T-helper 17 cell (primary cell): ENCODE measurements at places on chromosomes 4 and X.

- H3K36me3 ChIP-seq: peaks cover 7% of the 10 kb centered on the region
- no peak overlapping the region for H3K27ac ChIP-seq
- H3K27me3 ChIP-seq: no peaks in the 10 kb centered on the region
- no peak for DNase-seq
- H3K4me3 ChIP-seq: no peak overlapping the region
Observed at GRCh38 chr4:53026233-53026632, 164.1 kb downstream of the RASL11B start.

- no peak for DNase-seq
- peaks cover 34% of the 10 kb centered on the region for H3K27me3 ChIP-seq
- peaks cover 51% of the 10 kb centered on the region for H3K4me1 ChIP-seq
Observed at GRCh38 chr4:56655209-56655626, 25.9 kb downstream of the HOPX start.

DNA sequence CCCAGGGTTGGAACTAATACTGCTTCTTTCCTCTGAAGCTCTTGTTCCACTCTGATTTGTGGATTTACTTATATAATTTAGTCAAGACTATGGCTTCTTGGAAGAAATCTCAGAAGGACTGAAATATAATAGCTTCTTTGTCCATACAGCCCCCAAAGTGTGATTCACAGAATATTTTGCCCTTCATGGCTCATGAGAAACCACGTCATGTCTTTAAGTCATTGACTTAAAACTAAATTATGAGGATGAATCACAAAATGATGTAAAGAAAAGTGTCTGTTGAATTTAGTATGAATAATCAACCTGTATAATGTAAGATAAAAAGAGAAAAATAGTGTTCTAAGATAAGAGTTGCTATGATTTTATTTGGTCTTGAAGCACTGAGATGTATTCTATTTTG lies 43.3 kb upstream of the AGA start:
- H3K27me3 ChIP-seq: no peaks in the 10 kb centered on the region
- peaks cover 4% of the 10 kb centered on the region for H3K4me1 ChIP-seq
- no peak overlapping the region for H3K27ac ChIP-seq
- H3K4me3 ChIP-seq: no peak overlapping the region
- DNase-seq: no peak

DNA sequence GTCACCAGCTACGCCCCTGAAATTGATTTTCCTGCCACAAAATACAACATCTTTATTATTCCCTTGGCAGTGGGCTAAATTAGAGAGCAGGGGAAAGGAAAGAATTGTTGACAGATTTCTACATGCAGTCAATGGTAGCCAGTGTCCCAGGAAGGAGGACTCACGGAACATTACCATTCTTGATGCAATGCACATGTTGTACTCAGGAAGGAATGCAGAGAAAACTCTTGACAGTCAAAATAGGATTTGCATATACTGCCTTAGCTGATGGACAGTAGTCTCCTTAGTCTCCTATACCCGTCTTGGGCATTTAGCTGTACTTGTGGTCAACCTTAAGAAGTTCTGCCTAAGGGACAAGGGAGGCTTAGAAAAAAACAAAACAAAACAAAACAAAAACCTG lies 158.0 kb upstream of the GYPA start:
- DNase-seq: no peak
- H3K36me3 ChIP-seq: no peaks in the 10 kb centered on the region
- no peaks in the 10 kb centered on the region for H3K4me1 ChIP-seq
- H3K27me3 ChIP-seq: no peaks in the 10 kb centered on the region

DNA sequence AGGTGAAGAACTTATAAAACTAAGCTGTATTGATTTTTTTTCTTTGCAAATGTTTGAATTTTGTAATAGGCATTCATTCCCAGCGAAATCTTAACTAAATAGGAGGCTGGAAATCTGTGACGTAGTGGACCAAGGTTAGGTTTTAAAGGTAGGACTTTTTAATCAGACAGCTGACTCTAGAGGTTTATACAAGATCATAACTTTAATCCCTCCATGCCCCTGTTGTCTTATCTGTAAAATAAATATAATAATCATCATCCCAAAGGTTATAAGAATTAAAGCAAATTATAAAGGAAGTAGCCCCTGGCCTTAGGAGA lies 101.3 kb downstream of the SHROOM3 start:
- H3K27ac ChIP-seq: no peak overlapping the region
- no peak for DNase-seq
- no peaks in the 10 kb centered on the region for H3K4me1 ChIP-seq

DNA sequence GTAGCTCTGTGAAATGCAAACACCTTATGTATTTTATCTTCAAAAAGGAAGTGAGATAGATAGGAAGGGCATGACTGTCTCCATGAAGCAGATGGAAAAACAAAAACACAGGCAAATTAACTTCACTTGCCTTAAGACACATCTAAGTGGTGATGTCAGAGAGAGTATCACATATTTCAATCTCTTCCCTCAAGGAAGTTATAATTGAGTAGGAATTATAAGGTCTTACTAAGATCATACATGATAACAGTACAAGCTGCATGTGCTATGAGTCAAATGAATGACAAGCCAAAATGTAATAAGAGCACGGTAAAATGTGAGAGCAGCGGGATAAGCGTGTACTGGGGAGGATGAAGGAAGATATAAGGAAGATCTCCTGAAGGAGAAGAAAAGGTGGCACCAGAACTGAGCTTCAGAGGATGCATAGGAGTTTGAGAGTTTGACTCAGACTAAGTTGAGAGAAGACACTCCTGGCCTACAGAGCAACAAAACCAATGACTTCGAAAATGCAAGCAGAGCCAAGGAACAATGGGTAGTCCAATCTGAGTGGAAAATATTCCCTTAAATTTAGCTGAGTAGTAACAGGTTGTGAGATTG lies 43.3 kb upstream of the GALNT7 start:
- no peak for DNase-seq
- H3K36me3 ChIP-seq: peaks cover 2% of the 10 kb centered on the region
- H3K27me3 ChIP-seq: peaks cover 8% of the 10 kb centered on the region
- H3K4me1 ChIP-seq: peaks cover 5% of the 10 kb centered on the region
- no peak overlapping the region for H3K27ac ChIP-seq

DNA sequence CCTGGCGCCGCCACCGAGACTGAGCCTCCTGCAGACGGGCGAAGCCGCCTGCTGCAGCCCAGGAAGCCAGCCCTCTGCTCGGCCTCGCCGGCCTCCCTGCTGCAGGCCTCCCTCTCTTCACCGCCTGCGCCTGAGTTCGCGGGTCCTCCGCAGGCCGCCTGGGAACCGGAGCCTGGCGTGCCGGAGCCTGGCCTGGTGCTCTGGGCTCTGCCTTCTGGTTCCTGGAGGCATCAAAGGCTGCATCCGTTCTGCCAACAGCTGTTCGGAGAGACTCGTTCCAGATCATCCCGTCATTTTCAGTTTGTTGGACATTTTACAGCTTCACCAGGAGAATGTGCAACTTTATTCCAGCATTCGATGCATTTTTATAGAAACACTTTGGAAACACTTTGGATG lies 178.0 kb downstream of the DCLK2 start:
- peaks cover 7% of the 10 kb centered on the region for H3K4me1 ChIP-seq
- no peak overlapping the region for H3K4me3 ChIP-seq
- DNase-seq: no peak
- H3K36me3 ChIP-seq: peaks cover 3% of the 10 kb centered on the region
- no peaks in the 10 kb centered on the region for H3K27me3 ChIP-seq

- no peak overlapping the region for H3K27ac ChIP-seq
- H3K27me3 ChIP-seq: no peaks in the 10 kb centered on the region
- no peak overlapping the region for H3K4me3 ChIP-seq
- H3K4me1 ChIP-seq: peaks cover 10% of the 10 kb centered on the region
- no peak for DNase-seq
Observed at GRCh38 chr4:185305979-185306442, 89.7 kb downstream of the LRP2BP start.

- no peaks in the 10 kb centered on the region for H3K36me3 ChIP-seq
- no peak for DNase-seq
- H3K27me3 ChIP-seq: no peaks in the 10 kb centered on the region
- no peak overlapping the region for H3K27ac ChIP-seq
- H3K4me1 ChIP-seq: peaks cover 14% of the 10 kb centered on the region
Observed at GRCh38 chr4:4494882-4495281, 47.0 kb downstream of the STX18 start.

GRCh38 chrX:46376246-46376885 lies 168.9 kb downstream of the ZNF674 start:
- H3K4me1 ChIP-seq: no peaks in the 10 kb centered on the region
- DNase-seq: no peak
- no peak overlapping the region for H3K27ac ChIP-seq
- no peaks in the 10 kb centered on the region for H3K36me3 ChIP-seq
- H3K4me3 ChIP-seq: no peak overlapping the region
- H3K27me3 ChIP-seq: peaks cover 1% of the 10 kb centered on the region

DNA sequence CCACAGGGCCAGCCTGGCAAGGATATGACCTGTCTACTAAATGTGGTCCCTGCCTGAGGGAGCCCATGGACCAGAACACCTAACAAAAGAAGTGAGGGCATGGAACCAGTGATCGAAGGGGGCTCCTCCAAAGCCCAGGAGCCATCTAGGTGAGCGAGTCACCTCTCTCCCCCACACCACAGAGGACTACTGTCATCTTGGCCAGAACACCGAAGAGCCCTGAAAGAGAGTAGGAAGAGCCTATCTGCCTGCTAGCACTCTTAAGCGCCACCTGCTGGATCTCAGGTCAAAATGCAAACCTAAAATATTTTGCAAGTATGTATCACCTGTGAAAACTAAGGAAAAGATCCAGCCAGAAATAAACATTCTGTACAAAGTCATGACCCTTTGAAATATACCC lies 137.9 kb upstream of the ZXDB start:
- H3K4me3 ChIP-seq: no peak overlapping the region
- peaks cover 6% of the 10 kb centered on the region for H3K36me3 ChIP-seq
- DNase-seq: no peak
- no peak overlapping the region for H3K27ac ChIP-seq
- H3K4me1 ChIP-seq: peaks cover 3% of the 10 kb centered on the region
- H3K27me3 ChIP-seq: no peaks in the 10 kb centered on the region

GRCh38 chr4:61011051-61011450 lies 189.1 kb upstream of the ADGRL3 start:
- H3K27ac ChIP-seq: no peak overlapping the region
- H3K27me3 ChIP-seq: no peaks in the 10 kb centered on the region
- no peak overlapping the region for H3K4me3 ChIP-seq
- no peak for DNase-seq

GRCh38 chrX:130799393-130799792 lies 103.6 kb downstream of the ENOX2 start:
- no peaks in the 10 kb centered on the region for H3K27me3 ChIP-seq
- no peaks in the 10 kb centered on the region for H3K36me3 ChIP-seq
- H3K4me3 ChIP-seq: no peak overlapping the region
- H3K27ac ChIP-seq: no peak overlapping the region

GRCh38 chr4:101251261-101251660 lies 96.1 kb downstream of the PPP3CA start:
- peaks cover 20% of the 10 kb centered on the region for H3K4me1 ChIP-seq

DNA sequence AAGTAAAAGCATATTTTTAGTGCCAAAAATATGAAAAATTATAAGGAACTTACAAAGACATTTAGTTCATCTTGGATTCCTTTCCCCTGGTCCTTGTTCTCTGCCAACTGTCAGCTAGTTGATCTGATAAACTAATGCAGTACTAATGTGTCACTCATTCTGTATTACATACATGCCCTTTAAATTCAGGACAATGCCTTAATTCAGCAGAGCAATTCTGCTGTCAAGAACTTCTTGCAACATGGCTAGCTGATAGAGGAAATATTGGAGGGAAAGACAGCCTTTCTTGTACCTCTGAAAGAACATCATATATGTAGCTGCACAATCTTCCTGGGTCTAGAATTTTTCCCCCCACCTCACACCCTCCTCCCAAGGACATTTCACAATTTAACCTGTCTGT lies 480.1 kb downstream of the RPA4 start:
- no peaks in the 10 kb centered on the region for H3K27me3 ChIP-seq
- H3K4me1 ChIP-seq: no peaks in the 10 kb centered on the region
- no peak overlapping the region for H3K4me3 ChIP-seq
- no peaks in the 10 kb centered on the region for H3K36me3 ChIP-seq

DNA sequence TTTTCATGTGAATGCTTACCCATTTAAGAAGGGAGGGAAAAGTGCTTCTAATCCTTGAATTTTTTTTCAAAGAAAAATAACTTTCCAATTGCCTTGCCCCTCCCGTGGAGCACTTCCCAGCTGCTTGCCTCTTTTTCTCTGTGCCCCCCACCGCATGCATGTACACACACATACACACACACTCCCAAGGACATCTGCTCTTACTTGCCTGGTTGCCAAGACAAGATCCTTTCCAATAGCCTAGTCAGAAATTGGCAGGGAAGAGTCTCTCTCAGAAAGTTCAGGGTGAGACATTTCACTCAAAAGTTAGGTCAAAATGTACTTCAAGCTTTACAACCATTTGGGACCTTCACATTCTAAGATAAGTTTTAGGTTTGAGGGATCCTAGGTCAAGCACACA lies 10.9 kb downstream of the HHIP start:
- H3K4me3 ChIP-seq: no peak overlapping the region
- no peaks in the 10 kb centered on the region for H3K36me3 ChIP-seq
- H3K27ac ChIP-seq: no peak overlapping the region
- H3K27me3 ChIP-seq: peaks cover 9% of the 10 kb centered on the region
- no peak for DNase-seq

- no peak overlapping the region for H3K27ac ChIP-seq
- peaks cover 38% of the 10 kb centered on the region for H3K4me1 ChIP-seq
- peaks cover 3% of the 10 kb centered on the region for H3K36me3 ChIP-seq
- no peak overlapping the region for H3K4me3 ChIP-seq
- DNase-seq: no peak
Observed at GRCh38 chr4:113691676-113692075, 69.9 kb downstream of the CAMK2D start.

GRCh38 chr4:23477905-23478304 lies 411.9 kb downstream of the PPARGC1A start:
- DNase-seq: no peak
- H3K36me3 ChIP-seq: no peaks in the 10 kb centered on the region
- H3K27me3 ChIP-seq: no peaks in the 10 kb centered on the region
- no peak overlapping the region for H3K27ac ChIP-seq
- H3K4me3 ChIP-seq: no peak overlapping the region
- H3K4me1 ChIP-seq: no peaks in the 10 kb centered on the region

GRCh38 chr4:92368653-92369052 lies 64.9 kb downstream of the GRID2 start:
- no peaks in the 10 kb centered on the region for H3K36me3 ChIP-seq
- H3K4me3 ChIP-seq: no peak overlapping the region
- no peak overlapping the region for H3K27ac ChIP-seq
- H3K27me3 ChIP-seq: no peaks in the 10 kb centered on the region

GRCh38 chr4:125115476-125115875 lies 199.3 kb upstream of the FAT4 start:
- DNase-seq: no peak
- H3K27ac ChIP-seq: no peak overlapping the region
- H3K36me3 ChIP-seq: no peaks in the 10 kb centered on the region
- no peaks in the 10 kb centered on the region for H3K4me1 ChIP-seq
- no peak overlapping the region for H3K4me3 ChIP-seq
- H3K27me3 ChIP-seq: no peaks in the 10 kb centered on the region

- no peaks in the 10 kb centered on the region for H3K36me3 ChIP-seq
- no peaks in the 10 kb centered on the region for H3K4me1 ChIP-seq
- H3K27ac ChIP-seq: no peak overlapping the region
- H3K4me3 ChIP-seq: no peak overlapping the region
- no peaks in the 10 kb centered on the region for H3K27me3 ChIP-seq
Observed at GRCh38 chr4:165763640-165764039, 109.4 kb upstream of the TLL1 start.
